NB4 (cell line): ENCODE measurements at places on chromosomes 2 and 18.

- no peak for DNase-seq
These were observed 67.3 kb downstream of the UXS1 start for GRCh38 chr2:106126705-106127281.

DNA sequence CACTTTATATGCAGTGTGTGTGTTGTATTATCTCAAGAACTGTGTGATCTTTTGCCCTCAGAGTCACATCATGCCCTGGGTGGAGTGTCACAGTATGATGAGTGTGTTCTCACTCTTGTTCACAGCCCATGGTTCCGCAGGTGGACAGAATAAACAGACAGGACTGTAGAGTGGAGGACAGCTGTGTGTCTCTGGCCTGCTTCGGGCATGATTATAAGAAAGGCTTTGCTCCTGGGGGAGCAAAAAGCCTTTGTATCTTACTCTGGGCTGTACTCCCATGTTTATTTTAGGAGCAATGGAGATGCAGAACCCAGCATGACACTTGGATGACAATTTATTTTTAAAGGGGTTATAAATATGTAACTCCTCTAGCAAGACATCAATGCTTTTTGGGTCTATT lies 371.7 kb upstream of the MEX3C start:
- no peak for DNase-seq

DNA sequence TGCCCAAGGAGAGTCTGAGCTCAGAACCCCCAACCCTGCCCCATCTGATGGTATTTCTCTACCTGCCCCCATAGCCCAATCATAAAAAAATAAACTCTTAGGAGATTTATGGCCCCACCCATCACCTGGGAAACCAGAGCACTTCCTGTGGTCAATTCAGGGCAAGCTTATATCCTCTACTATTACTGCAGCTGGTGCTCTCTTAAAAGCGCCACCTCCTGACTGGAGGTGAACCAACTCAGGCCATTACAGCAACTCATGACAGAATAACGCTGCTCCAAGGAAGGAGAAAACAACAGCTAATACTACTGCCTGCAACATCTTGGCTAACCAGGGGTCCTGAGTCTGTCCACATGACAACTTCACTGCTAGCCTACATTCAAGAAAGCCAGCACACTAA lies 195.7 kb downstream of the MTCL1 start:
- DNase-seq = no peak

DNA sequence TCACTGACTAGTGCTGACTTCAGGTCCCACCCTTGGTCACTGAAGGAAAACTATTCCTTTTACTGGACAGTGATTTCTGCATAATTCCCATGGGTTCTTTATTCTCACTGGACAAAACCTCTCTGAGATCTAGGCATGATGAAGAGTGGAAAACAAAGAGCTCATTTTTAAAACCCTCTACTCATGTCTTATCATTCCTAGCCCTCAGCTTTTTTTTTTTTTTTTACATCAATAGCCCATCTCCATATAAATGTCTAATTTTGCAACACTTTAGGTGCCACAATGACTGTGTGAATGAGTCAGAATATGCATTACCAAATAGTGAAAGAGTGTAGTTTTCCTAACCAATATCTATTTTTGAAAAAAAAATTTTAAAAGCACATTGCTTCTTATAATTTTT lies 74.8 kb downstream of the TCF4 start:
- no peak for DNase-seq

- no peak for DNase-seq
These were observed 51.8 kb downstream of the KCNG2 start for GRCh38 chr18:79849328-79850207.

DNA sequence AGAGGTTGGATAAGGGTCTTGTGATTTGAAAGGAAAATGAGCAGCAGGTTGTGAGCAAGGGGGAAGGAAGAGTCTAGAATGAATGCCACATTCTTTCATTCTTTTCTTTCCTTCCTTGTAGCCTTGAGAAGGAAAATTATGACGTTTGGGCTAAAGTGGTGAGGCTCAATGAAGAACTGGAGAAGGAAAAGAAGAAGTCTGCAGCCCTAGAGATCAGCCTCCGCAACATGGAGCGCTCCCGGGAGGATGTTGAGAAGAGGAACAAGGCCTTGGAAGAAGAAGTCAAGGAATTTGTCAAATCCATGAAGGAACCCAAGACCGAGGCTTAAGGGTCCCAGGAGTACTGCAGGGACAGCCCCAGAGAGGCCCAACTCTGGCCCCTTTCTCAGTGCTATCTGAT lies 45.3 kb downstream of the BMP10 start:
- DNase-seq = no peak

- no peak for DNase-seq
These were observed 74.7 kb downstream of the KLHL14 start for GRCh38 chr18:32698153-32698552.

DNA sequence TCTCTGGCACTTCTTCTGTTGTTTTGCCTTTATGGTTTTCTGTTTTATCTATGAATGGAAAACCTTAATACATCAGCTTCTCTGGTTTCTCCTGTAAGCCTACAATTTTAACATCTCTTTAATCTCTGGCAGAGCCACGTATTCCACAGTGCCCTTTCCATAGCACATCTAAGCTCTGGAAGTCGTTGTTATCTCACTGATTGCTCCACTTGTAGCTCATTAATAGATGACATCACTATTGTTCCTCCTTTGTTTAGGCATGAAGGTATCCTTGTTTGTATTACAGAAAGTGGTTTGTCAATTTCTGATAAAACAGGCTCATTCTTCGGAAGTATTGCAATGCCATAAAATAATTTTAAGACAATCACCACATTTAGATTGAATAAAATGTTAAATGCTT lies 185.2 kb downstream of the ZNF804A start:
- no peak for DNase-seq

GRCh38 chr2:60118061-60118460 lies 435.4 kb downstream of the BCL11A start:
- peak; percentile 43 for DNase-seq

GRCh38 chr2:203412546-203413331 lies 84.5 kb downstream of the ABI2 start:
- no peak for DNase-seq

DNA sequence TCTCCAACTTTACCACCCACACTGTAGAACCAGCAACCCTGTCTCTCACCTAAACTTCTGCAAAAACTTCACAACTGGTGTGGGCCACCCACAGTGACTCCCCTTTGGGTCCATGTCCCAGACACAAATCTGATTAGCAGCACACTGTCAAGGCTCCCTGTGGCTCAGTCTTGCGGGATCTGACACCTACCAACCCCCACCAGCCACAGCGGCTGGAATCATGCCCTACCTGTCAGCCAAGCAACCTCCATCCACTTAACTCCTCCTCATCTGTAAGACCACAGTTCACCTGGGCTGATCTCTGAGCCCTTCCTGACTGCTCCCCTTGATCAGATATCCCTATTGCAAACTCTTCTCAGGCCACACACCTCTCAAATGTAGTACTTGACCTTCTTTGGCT lies 14.6 kb downstream of the TCF4 start:
- no peak for DNase-seq

GRCh38 chr2:168433527-168433926 lies 22.5 kb upstream of the CERS6 start:
- DNase-seq = no peak

GRCh38 chr2:144114760-144115159 lies 405.2 kb downstream of the ZEB2 start:
- DNase-seq = no peak

DNA sequence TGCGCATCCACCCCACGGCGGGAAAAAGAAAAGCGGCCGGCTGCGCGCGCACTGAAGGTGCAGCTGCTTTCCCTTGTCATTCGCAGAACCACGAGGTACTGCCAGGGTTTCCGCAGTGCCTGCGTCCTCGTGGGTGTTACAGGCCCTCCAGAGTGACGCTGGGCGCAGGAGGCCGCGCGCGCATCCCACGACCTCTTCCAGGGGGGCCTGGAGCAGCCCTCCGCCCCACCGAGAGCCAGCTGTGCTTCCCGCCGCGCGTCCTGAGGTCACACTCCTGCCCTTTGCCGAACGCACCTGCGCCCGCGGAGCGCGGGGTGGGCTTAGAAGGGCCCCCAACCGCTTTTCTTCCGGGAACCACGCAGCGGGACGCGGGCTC lies 378 bp upstream of the IAH1 start:
- no peak for DNase-seq

- no peak for DNase-seq
These were observed 222.7 kb downstream of the IKZF2 start for GRCh38 chr2:212928681-212929080.

GRCh38 chr2:239625971-239626734 lies 225.3 kb upstream of the HDAC4 start:
- DNase-seq = peak; percentile 41

- DNase-seq = no peak
These were observed 36.9 kb upstream of the NCKAP5 start for GRCh38 chr2:133605011-133605765.
